ENCODE measurements at places on chromosomes 1 and 21.

GRCh38 chr21:35222021-35222420, 172.9 kb upstream of the RUNX1 start:
- DNase-seq, result no peak

- DNase-seq, result no peak
Observed at GRCh38 chr1:3183813-3184212, 114.8 kb downstream of the PRDM16 start.

GRCh38 chr1:204858363-204858821, 12.3 kb upstream of the NFASC start:
- no peak for DNase-seq

GRCh38 chr1:61322769-61323168, 240.4 kb downstream of the NFIA start:
- no peak for DNase-seq
